ENCODE measurements at places on chromosomes 7 and 10. TPM values are rescaled to one million over a fixed set of nuclear protein-coding genes. Genes with fewer than 3 reads are reported as not detected.

DNA sequence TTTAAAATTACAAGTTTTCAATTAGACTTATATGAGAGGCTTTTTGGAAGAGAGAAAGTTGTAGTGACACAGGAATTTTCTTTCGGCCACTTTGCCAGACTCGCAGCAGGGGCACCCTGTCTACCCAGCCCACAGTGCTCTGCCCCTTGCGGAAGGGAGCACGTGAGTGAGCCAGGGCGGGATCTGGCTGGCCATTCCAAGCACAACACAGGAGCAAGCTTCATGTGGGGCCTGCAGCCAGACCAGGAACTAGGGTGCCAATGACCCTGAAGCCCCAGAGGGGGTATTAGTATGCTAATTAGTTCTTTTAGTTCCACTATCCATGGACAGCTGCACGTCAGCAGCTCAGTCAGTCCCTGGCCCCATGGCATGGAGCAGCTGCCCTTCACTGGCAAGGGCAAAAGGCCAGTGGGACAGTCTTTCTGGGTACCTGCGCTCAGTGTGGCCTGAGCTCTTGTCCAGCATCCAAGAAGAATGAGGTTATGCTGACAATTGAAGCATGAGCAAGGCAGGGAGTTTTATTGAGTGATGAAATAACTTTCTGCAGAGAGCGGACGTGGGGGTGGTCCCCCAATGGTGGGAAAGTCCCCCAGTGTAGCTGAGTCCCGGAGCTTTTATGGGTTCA, 251.1 kb upstream of the CSTF2T start:
- no peak for DNase-seq

DNA sequence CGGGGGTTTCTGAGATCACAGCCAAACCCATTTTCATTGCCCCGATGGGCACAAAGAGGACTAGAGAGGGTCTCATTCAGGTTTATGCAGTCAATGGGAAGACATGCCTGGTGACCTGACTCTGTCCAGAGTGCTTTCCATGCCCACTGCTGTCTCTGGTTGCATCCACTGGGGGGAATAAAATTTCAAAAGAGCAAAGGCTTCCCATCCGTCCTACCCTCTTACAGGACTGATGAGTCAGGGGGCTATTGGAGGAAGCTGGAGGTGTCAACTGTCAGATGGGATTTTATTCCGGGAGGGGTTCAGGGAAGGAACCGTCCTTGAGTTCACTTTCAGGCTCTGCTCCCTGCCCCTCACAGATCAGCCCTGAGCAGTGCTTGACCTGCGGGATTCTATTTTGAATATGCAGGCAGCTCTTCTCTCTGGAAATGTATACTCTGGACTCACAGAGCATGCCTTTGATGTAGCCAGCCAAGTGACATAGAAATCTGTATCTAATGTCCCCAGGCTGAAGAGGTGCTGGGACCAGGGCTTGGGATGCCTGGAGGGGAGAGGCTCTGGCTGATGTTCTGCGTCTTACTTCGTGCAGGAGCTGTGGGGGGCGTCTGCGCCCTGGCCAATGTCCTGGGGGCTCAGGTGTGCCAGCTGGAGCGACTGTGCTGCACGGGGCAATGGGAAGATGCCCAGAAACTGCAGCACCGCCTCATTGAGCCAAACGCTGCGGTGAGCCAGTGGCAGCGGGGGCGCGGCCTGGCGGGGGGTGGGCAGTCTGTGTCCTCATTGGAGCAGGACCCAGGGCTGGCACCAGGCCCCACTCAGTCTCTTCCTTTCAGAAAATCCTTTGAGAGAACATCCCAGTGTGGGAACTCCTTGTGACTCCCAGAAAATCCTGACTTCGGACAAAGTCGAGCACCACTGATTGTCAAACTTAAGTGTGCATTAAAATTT, 12.0 kb downstream of the C10orf62 start:
- no peak for DNase-seq

DNA sequence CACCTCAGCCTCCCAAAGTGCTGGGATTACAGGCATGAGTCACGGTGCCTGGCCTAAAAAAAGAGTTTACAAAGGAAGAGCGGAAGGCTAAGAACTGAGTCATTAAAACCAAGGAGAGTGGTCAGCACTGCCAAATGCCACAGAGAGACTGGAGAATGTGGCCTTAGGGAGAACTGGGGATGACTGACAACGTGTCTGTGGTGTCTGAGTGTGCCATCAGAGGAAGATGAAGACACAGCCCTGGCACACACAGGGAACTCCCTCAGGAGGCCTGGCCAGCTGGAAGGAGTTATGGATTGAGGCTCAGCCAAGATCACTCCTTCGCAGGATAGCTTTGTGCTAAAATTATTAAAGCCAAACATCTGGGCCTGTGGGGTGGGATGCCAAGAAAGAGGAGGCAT, 3.9 kb upstream of the INA start:
- no peak for DNase-seq

The PRSS37 gene
- total RNA-seq = not detected

The OPN1SW gene
- total RNA-seq = not detected

Measured in GM23338 (cell line).